Activated T-helper 9 cell treated with anti-CD3 and anti-CD28 coated beads, Interleukin-2, amount 50 U/mL, for 16 hours (primary cell): ENCODE measurements at places on chromosomes 3 and 15.

DNA sequence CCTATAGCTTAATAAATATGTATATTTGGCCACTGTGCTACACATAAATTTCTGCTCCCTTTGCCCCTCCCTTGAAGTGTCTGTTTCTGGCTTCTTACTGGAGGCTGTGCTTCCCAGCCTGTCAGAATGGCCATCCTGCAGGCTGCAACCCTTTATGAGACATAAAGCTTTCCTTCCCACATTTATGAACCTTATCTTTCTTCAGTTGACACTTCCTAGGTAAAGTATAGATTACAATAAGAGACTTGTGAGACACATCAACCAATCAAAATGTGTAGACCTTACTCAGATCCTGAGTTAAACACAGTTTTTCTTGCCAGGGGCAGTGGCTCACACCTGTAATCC is 29.5 kb downstream of the SCN11A start:
- DNase-seq, result no peak

GRCh38 chr15:90300988-90301706 is 35.7 kb downstream of the NGRN start:
- peak; percentile 41 for DNase-seq

GRCh38 chr15:69467636-69468035 is 15.0 kb downstream of the RPLP1 start:
- no peak for DNase-seq

GRCh38 chr3:99509224-99509623 is 129.2 kb upstream of the COL8A1 start:
- DNase-seq, result no peak

DNA sequence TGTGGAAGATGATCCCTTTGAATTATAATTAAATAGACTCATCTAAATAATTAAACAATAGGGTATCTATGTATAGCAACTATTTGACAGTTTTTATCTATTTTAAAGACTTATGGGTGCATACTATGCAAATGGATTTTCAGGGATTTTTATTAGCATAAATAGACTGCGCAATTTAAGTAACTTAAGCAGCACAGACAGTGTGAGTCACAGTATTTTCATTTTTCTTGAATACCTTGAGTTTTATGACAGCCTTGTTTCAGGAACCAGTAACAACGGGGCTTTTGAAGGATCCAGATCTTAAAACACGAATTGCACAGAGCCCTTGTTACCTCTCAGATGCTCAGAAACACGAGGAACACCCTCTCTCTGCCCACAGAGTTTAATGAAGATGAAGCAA is 175.5 kb upstream of the CD96 start:
- no peak for DNase-seq

DNA sequence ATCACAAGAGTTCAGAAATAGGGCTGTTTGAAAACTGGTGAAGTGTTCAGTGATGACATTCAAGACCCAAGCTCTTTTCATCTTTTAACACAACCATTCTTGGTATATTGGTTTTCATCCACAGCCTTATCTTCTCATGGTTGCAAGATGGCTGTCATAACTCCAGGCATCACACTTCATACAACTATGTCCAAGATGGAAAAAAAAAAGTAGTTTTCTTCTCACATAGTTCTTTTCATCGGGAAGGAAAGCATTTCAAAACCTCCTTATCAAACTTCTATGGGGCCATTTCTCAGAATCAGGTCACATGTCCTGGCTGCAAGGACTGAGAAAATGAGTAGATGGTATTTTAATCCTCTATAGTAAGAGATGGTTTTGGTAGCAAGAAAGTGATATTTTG is 21.1 kb upstream of the MFSD1 start:
- no peak for DNase-seq

- DNase-seq, result no peak
These were observed 213.7 kb downstream of the FOXP1 start for GRCh38 chr3:71369701-71370391.

DNA sequence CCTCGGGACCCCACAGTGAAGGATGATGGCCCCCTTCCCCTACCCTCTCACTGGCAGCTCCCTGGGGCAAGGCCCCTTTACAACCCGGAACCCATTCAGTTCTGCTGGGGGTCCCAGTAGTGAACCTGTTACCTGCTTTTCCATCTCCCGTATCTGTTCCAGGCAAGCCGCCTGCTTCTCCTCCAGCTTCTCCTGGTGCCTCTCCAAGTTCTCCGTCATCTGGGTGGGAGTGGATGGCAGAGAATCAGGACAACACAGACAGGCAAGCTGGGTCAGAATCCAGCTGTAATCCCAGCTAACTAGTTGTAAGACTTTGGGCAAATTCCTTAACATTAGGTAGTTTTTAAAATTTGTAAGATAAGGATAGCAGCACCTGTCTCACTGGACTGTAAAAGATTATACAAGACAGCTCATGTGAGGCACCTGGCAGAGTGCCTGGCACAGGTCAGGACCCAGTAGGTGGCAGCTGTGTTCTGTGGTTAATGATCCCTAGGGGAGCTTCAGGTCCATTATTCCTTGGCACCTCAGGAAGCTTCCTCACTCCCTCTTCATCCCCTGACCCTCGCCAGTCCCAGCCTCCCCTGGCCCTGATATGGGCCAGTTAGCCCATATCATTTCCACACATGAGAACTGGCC is 6.4 kb upstream of the ANKRD63 start:
- no peak for DNase-seq

DNA sequence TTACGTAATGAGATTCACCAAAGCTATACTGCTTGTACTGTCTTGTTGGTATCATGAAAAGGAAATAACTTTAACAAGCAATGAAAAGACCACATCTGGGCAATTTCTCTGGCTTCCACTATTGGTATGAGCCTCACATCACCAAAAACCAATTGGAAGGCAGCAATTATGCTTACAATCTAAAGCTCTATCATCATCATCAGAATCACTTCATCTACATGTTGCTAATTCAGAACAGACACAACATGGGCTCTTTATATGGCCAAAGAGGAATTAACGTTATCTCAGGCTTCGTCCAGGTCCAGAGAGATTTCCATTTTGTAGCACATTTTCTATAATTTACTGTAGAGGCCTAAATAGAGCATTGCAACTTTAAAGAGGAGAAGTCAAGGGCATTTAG is 36.6 kb upstream of the SLCO3A1 start:
- no peak for DNase-seq

DNA sequence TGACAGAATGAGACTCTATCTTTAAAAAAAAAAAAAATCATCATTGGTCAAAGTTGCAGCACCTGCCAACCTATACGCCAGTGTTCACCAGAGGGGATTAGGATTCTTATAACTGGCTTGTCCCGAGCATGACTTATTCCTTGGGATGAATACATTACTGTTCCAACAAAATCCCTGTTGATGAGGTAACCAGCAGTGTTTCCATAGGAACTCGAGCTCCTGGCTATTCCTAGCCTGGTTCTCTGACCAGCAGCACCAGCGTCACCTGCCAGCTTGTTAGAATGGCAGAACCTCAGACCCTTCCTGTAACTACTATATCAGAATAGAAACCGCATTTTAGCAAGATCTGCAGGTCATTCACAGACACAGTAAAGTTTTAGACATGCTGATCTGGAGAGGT is 364.4 kb downstream of the PTPRG start:
- DNase-seq, result no peak

- DNase-seq, result no peak
These were observed 80.1 kb upstream of the LRTM1 start for GRCh38 chr3:55007971-55008370.

DNA sequence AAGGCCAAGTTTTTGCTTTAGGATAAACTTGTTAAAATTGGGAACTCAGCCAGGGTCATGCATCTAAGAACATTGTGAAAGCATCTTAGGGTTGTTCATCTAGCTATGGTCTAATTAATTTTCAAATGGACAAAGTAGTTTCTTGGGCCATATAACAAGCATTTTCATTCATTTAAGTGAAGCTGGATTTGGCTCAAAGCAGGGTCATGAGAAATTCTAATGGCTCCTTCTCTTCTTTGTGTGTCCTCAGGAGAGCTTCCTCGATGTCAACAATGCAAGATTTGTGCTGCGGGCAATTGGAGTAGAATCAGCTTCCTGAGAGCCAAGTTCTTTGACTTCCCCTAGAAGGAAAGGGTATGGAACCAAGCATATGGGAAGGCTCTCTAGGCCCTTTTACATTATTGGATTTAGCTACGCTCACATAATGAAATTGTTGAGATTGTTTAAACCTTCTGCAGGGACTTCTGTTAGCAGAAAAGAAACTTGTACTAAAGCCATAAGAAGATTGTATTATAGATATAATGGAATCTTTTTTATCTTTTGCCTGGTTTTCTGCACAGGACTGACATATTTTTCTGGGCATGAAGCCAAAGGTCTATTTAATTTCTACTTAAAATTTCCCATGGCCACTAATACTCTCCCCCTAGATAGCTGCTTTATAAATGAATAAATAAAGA is 1.8 kb upstream of the SAMMSON start:
- no peak for DNase-seq

DNA sequence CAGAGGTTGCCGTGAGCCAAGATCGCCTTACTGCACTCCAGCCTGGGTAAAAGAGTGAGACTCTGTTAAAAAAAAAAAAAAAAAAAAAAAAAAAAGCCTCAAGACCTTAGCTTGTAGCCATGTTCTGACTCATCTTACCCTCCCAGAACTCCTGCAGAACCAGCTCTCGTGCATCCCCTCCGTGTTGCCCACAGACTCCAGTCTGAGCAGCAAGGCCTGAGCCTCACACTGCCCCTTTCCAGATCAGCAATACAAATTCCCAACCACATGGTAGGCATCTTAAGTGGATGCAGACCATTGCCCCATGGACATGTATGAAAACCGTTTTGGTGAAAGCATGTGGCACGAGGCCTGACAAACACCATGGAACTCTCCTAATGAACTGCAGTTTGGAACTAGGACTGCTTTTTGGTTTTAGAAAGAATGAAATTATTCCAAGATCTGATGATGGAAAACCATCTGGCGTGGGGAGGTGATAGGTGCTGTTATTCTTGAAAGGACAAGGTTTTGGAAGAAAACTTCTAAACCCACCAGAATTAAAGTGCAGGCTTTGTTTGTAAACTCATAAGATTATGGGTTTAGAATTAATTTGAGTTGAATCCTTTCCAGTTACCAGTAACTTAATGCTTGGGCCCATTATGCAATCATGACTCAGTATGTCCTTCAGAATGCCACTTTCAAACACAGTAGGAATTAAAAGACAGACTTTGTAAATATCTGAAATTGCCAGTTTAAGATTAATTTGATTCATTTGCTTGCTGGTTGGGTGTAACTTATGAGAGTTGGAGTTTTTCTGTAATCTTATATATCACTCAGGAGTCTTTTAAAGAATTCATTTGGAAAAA is 163.7 kb upstream of the LRTM1 start:
- DNase-seq, result no peak

GRCh38 chr15:90119367-90119766 is 17.1 kb upstream of the IDH2 start:
- no peak for DNase-seq

- DNase-seq, result no peak
These were observed 213.3 kb upstream of the THBS1 start for GRCh38 chr15:39367596-39367995.

- no peak for DNase-seq
These were observed 60.7 kb downstream of the ZNF621 start for GRCh38 chr3:40585381-40586016.
